ENCODE measurements at places on chromosomes 7 and 10.

DNA sequence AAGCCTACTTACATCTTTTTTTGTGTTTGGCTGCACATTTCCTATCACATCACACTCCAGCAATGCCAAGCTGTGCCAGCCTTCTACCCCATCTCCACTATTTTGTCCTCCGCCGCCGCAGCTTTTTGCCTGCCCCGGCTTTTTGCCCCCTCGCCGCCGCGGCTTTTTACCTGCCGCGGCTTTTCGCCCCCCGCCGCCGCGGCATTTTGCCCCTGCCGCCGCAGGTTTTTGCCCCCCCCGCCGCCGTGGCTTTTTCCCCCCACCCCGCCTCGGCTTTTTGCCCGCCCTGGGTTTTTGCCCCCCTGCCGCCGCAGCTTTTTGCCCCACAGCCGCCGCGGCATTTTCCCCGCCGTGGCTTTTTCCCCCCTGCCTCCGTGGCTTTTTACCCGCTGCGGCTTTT is 506.0 kb downstream of the ZNF37A start:
- DNase-seq: no peak

DNA sequence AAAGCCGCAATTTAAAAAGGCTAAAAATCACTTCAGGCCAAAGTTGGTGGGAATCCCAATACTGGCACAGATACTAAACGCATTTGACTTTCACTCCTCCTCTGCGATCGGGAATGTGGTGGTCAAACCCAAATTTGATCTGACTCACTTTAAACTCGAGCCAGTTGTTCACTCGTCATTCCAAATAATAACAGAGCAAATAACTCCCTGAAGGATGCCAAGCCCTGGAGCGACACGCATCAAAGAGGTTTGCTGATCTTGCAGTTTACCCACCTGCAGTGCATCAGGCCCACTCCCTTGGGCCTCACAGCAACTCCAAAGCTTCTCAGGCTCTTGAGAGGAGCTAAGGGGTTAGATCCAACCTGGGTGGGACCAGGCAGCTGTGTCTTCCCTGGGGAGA is 12.2 kb downstream of the PTN start:
- no peak for DNase-seq

GRCh38 chr10:46077141-46077554 is 31.1 kb upstream of the MSMB start:
- no peak for DNase-seq

- no peak for DNase-seq
Measured at GRCh38 chr10:10432296-10433035, 585.2 kb upstream of the CELF2 start.

DNA sequence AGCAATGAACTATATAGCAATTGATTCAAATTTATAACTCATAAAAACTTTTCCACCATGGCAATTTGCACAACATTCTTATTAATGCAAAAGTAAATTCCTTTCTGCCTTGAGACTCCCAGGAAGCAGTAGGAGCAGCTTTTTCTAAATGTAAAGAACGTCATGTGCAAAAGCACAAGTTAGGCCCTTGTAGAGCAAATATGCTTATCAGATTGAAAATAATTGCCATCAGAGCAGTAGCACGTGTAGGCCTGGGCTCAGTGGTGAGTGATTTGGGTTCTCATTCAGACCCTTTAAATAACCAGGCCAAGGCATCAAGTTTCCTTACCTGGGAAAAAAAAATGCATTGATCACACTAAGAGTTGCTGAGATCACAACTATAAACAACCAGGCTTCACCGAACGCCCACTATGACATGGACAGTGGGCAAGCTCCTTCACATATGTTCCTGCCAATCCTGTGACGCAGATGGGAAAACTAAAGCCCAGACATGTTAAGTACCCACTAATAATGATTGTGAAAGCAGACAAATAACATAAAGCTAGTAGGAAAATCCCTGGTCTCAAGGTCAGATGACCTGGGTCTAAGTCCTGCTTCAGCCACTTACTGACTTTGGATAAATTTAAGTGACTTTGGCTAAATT is 22.1 kb upstream of the SAR1A start:
- no peak for DNase-seq

DNA sequence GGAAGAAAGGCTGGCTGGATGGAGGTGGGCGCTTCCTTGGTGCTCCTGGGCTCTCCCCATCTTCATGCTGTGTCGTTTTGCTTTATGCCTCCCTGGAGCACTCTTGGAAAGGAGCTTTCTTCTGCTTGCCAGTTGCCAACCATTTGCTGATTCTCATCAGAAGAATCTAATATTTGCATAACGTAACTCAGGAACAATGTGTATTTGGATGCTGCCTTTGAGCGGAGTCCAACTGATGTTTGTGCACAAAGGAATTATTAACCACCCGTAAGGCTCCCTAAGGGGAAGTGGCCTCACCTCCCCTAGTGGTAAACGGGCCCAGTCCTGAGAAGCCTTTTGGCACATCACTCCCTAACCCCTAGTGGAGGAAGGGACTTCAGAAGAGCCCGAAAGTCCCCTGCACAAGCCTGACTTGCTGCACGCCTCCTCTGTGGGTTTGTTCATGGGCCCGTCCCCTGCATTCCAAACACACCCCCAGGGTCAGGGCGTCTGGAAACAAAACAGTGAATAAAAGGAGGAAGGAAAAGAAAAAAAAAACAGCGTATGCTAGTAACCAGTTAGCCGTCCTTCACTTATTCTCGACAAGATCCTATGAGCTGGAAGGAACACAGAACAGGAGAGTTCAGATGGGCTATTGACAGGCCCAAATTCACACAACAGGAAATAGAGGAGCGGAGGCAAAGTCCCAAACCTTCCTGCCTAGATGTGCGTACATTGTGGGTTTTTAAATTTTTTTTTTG is 602.2 kb downstream of the LRMDA start:
- DNase-seq: no peak

DNA sequence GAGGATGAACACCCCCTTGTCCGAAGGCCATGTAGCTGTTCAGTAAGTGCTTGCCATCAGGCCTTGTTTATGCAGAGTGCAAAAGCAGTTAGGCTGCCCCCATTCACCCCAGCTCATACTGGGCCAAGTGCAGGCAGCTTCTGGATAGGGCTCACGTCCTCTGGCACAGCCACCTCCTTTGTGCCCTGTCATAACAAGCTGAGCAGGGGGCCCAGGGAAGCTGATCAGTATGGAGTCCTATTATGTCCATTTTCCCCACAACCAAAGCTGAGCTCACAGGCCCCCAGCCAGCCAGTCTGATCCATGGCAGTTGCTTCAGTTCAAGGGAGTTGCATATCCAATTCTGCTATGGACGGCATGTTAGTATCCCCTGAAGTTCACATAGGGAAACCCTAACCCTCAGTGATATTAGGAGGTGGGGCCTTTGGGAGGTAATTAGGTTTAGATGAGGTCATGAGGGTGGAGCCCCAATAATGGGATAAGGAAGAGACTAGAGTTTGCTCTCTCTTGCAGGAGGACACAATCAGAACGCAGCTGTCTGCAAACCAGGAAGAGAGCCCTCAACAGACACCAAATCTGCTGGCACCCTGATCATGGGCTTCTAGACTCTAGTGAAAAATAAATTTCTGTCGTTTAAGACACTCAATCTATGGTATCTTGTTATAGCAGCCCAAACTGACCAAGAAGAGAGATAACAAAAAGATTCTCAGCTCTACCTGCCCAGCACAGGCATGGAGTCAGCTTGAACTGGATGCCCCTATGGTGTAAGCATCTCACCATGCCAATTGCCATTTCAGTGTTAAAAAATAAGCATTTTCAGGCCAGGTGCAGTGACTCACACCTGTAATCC is 155.9 kb downstream of the FGFR2 start:
- DNase-seq: no peak

DNA sequence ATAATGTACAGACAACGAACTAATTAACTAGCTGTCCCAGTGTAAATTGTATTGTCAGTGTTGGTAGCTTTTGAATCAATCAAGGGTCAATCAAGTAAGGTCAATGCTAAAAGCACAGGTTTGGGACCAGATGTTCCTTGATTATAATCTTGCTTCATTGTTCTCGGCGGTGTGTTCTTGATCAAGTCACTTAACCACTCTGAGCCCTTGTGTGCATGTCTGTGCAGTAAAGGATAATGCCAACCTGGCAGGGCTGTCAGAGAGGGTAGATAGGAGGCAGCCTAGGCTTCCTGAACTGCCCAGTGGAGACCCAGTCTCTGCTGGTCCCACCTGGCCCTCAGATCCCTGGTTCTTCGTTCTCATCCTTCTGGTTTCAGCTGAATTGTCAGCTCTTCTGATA is 221.0 kb downstream of the EMX2 start:
- no peak for DNase-seq

DNA sequence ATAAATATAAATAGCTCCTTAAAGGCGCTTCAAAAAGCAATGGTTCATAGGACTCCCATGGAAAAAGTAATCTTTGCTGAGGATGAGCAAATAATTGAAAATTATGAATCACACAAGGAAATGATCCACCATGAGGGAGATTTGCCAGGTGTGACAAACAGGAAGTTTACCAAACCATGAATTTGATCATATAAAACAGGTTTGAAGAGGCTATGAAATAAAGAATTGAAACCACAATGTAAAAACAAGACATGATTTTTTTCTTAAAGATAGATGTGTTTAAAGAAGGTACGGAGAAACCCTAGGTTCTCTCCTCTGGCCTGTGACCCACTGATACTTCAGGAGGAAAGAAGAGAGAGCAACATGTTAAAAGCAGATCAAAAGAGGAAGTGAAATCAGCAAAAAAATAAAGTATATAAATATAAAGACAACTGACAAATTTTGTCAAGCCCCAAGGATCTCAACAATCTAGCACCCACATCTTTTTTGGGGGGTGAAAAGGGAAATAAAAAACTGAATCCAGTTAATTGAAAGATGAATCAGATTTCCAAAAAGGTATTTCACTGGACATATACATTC is 111.3 kb upstream of the ASAH2 start:
- DNase-seq: no peak

DNA sequence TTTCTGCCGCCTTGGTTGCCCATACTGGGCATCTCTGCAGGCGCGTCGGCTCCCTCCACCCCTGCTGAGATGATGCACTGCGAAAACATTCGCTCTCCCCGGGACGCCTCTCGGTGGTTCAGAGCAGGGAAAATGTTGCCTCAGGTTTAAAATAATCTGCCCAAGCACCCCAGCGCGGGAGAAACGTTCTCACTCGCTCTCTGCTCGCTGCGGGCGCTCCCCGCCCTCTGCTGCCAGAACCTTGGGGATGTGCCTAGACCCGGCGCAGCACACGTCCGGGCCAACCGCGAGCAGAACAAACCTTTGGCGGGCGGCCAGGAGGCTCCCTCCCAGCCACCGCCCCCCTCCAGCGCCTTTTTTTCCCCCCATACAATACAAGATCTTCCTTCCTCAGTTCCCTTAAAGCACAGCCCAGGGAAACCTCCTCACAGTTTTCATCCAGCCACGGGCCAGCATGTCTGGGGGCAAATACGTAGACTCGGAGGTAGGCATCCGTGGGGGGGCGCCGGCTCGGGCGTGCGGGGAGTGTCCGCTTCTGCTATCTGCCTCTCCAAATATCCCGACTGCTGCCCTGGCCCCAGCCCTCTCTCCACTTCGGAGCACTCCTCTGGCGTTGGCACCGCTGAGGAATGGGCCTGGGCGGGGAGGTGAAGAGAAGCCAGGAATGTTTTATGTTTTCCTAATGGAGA is at the start of gene CAV1:
Gene CAV1, plus strand, starts transcription at position 428 of the 689 bp plus-strand sequence. Its CDS starts 27 bp downstream, at position 455.
- peak; percentile 42 for DNase-seq
